ENCODE measurements at places on chromosomes 16 and 17.

GRCh38 chr17:8986295-8986694 lies 20.8 kb upstream of the PIK3R5 start:
- DNase-seq = no peak

GRCh38 chr16:16797239-16797638 lies 418.3 kb downstream of the NPIPA7 start:
- DNase-seq = no peak

GRCh38 chr17:489758-490329 lies 137.2 kb upstream of the RPH3AL start:
- DNase-seq = peak; percentile 38

DNA sequence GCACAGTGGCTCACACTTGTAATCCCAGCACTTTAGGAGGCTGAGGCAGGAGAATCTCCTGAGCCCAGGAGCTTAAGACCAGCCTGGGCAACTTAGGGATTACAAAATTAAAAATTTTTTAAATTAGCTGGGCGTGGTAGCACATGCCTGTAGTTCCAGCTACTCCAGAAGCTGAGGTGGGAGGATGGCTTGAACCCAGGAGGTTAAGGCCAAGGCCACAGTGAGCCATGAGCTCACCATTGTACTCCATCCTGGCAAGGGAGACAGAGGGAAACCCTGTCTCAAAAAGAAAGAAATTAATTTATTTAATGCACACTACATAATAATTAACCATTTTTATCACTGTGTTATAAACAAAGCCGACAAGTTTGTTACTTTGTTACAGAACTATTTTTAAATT lies 131.1 kb upstream of the TMEM97 start:
- no peak for DNase-seq

DNA sequence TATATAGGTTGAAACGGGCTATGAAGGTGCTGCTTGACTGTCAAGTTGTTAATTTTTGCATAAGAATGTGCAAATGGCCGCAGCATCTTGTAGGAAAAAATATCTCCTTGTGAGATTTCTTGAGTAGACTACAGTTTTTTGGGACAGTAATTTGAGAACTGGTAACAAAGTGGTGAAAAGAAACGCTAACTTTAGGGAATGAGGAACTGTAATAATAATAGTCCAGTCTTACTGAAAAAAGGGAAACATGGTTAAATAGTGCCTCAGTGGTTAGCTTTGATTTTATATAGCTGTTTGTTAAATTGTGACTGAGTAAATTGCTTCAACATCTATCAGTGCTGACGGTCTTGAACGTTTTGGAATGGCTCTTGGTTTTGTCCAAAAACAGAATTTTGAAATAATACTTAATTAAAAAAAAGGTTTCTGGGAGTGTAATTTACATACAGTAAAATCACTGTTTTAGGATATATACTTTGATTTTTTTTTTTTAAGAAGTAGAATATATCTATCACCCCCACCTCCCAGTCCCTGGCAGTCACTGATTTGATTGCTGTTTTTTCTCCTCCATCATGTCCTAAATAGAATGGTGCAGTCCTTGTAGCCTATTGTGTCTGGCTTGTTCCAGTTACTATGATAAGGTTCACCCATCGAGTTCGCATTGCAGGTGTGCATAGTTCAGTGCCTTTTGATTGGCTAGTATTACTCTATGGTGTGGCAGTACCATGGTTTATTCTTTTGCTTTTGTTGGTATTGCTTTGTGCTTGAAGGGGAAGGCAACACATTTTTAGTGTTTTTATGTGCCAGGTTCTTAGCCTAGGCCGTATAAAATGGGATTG lies 2.8 kb downstream of the HAPSTR1 start:
- no peak for DNase-seq

- DNase-seq = no peak
Observed at GRCh38 chr17:67841992-67842391, 16.7 kb downstream of the BPTF start.

DNA sequence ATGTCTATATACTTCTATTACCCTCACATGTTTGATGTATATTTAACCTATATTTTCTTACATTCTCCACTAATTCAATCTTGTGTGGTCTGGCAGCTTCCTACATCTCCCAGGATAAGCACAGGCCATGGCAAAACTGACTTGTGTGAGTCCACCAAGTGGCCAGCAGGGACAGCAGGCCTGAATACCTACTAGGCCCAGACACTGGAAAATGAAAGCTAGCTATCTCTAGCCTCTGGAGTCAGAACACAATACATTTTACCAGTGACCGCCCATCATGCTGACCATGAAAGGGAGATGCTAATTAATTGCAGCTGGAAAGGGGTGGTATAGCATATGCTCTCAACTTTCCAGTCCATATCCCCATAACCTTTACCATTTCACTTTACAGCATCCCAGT lies 132.3 kb downstream of the PCTP start:
- DNase-seq = no peak

All from activated CD4-positive, alpha-beta T cell treated with anti-CD3 and anti-CD28 coated beads for 1 hour (primary cell).